ENCODE measurements at places on chromosomes 13 and 19.

GRCh38 chr13:36858290-36858689 is 39.3 kb downstream of the RFXAP start:
- peaks cover 40% of the 10 kb centered on the region for H3K27me3 ChIP-seq
- H3K27ac ChIP-seq: no peak overlapping the region
- no peak for DNase-seq
- H3K36me3 ChIP-seq: no peaks in the 10 kb centered on the region

DNA sequence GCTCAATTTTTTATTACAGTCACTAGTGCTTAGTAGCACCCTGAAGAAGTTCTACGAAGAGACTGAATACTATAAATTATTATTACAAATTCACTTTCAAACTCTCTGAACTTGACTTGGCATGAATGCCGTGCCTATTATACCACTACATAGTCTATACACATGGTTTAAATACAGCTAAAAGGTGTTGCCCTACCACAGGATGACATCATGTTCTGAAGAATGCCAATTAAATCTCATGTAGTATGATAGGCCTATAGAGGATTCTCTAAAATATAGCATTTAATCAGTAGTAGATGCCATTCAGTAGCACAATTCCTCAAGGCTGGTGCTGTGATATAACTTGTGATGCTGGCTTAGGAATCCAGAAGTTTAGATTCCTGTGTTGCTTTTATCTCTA is 16.7 kb upstream of the POSTN start:
- H3K4me3 ChIP-seq: no peak overlapping the region
- DNase-seq: no peak
- H3K36me3 ChIP-seq: no peaks in the 10 kb centered on the region
- no peaks in the 10 kb centered on the region for H3K4me1 ChIP-seq
- no peaks in the 10 kb centered on the region for H3K27me3 ChIP-seq

- H3K27ac ChIP-seq: peak overlapping the region; percentile 90
- peaks cover 43% of the 10 kb centered on the region for H3K36me3 ChIP-seq
- DNase-seq: peak; percentile 53
- peak overlapping the region; percentile 86 for H3K4me3 ChIP-seq
- no peaks in the 10 kb centered on the region for H3K27me3 ChIP-seq
Measured at GRCh38 chr19:49592486-49593232, 1.7 kb downstream of the PRR12 start.

- peaks cover 53% of the 10 kb centered on the region for H3K4me1 ChIP-seq
- DNase-seq: no peak
- H3K36me3 ChIP-seq: peaks cover 3% of the 10 kb centered on the region
- no peak overlapping the region for H3K4me3 ChIP-seq
Measured at GRCh38 chr13:51643105-51643881, 59.0 kb downstream of the WDFY2 start.

DNA sequence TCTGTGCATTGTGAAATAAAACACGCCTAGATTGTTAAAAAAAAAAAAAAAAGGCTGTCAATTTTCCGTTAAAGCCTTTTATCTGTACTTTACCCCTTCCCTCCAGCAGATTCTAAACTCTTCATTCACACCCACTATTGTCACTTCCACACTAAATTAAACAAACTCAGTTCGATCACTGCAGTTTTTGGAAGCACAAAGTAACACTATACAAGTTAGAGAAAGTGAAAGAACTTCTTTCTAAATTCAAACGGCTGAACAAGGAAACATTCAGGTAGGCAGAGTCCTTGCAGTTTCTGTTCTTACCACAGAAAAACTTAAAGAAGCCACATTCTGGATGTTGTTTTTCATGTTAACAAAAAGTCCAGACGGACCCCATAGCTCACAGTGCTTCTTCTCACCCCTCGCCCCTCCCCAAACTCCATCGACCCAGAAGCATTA is 27.5 kb upstream of the UBE2L5 start:
- no peak for DNase-seq
- peak overlapping the region; percentile 89 for H3K27ac ChIP-seq
- H3K4me1 ChIP-seq: peaks cover 44% of the 10 kb centered on the region
- no peaks in the 10 kb centered on the region for H3K27me3 ChIP-seq
- peak overlapping the region; percentile 81 for H3K4me3 ChIP-seq

GRCh38 chr13:111458739-111459138 is 138.3 kb downstream of the TEX29 start:
- no peaks in the 10 kb centered on the region for H3K36me3 ChIP-seq
- H3K4me1 ChIP-seq: peaks cover 1% of the 10 kb centered on the region
- peaks cover 29% of the 10 kb centered on the region for H3K27me3 ChIP-seq
- DNase-seq: no peak
- no peak overlapping the region for H3K27ac ChIP-seq

GRCh38 chr19:31100206-31100590 is 249.0 kb downstream of the TSHZ3 start:
- H3K27me3 ChIP-seq: peaks cover under 1% of the 10 kb centered on the region
- no peaks in the 10 kb centered on the region for H3K36me3 ChIP-seq
- H3K4me1 ChIP-seq: no peaks in the 10 kb centered on the region
- H3K4me3 ChIP-seq: no peak overlapping the region
- DNase-seq: no peak
- H3K27ac ChIP-seq: no peak overlapping the region

DNA sequence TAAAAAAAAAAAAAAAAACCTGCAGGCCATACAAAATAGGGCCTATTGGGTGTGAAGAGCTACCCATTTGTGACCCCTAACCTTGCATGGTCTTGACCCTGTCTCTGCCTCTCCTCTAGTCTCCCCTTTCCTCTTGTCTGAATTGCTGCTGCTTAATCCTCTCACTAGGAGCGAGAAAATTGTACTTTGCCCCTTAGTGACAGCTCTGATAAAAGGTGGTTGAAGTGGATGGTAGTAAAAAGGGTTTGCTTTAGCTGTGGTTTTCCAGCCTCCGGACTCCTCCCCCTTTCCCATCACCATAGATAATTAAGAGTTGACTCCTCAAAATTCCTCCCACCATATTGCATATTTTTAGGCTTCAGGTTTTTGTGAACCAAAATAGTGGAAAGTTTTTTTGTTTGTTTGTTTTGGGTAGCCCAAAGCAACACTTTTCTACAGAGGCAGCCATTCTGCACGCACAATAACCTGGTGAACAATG is 23.5 kb downstream of the ACTN4 start:
- no peak for DNase-seq
- no peaks in the 10 kb centered on the region for H3K27me3 ChIP-seq
- peaks cover 73% of the 10 kb centered on the region for H3K4me1 ChIP-seq
- H3K27ac ChIP-seq: no peak overlapping the region

GRCh38 chr19:5837761-5838352 is 1.6 kb downstream of the FUT6 start:
- H3K27me3 ChIP-seq: peaks cover 20% of the 10 kb centered on the region
- peaks cover 8% of the 10 kb centered on the region for H3K4me1 ChIP-seq
- no peak overlapping the region for H3K27ac ChIP-seq
- H3K4me3 ChIP-seq: no peak overlapping the region

DNA sequence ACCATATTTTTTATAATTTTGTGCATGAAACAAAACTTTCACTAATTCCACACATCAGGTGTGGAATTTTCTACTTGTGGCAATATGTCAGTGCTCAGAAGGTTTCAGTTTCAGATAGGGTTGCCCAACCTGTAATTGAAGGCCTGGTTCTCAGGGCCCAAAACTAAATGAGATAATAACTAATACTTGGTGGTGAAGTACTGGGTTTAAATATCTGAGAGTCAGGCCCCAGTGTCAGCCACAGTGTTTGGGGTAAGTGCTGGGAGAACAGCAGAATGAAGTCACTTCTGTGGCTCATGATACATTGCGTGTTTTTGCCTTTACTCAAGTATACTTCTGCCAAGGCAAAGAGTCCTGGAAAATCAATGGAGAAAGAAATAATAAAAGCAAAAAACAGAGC is 5.6 kb downstream of the SAFB start:
- H3K27ac ChIP-seq: peak overlapping the region; percentile 78
- peaks cover 84% of the 10 kb centered on the region for H3K4me1 ChIP-seq
- H3K27me3 ChIP-seq: no peaks in the 10 kb centered on the region
- no peak for DNase-seq
- peak overlapping the region; percentile 33 for H3K4me3 ChIP-seq
- H3K36me3 ChIP-seq: peaks cover 98% of the 10 kb centered on the region

DNA sequence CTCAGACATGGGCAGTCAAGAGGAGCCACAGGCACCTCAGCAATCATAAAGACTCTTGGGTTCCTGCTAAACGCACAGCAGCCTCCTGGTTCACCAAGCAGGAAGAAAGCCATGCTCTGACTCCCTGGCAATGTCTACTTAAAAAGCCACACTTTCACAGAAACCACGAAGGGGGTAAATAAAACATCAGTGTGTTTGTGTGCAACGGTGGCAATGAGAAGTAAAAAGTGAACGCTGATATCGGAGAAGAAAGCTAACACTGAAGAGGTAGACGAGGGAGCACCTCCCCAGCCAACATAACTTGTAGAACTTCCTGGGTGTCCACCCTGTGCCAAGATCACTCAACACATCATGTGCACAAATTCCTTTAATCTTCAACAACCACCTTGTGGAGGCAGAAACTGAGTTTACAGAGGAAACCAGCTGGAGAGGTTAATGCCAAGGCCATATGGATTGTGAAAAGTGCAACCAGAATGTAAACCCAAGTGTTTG is 30.2 kb downstream of the HSPH1 start:
- peaks cover 26% of the 10 kb centered on the region for H3K27me3 ChIP-seq
- H3K36me3 ChIP-seq: peaks cover 44% of the 10 kb centered on the region
- no peak for DNase-seq
- H3K27ac ChIP-seq: no peak overlapping the region

DNA sequence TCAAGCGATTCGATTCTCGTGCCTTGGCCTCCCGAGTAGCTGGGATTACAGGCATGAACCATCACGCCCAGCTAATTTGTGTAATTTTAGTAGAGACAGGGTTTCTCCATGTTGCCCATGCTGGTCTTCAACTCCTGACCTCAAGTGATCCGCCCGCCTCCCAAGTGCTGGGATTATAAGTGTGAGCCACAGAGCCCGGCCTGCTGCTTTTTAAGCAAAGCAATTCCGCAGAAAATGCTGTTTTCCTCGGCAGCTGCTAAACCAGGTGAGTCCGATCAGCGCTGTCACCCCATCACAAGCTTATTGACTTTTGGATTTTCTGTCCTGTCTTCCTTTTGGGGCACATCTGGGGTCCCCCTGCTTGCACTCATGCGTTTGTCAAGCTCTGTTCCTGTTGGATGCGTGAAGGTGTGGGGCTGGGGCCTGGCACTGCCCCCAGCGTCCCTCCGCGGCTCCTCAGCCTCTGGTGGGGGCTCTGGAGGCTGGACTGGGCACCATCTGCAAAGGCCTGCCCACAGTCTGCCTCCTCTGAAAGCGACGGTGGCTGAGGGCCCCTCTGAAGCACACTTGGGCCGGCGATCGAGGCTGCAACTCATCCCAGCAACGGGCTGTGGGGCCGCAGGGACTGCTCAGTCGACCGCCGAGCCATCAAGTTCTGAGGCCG is 25.7 kb downstream of the CEBPG start:
- no peak overlapping the region for H3K27ac ChIP-seq
- H3K27me3 ChIP-seq: no peaks in the 10 kb centered on the region
- no peak for DNase-seq
- no peak overlapping the region for H3K4me3 ChIP-seq
- peaks cover 3% of the 10 kb centered on the region for H3K36me3 ChIP-seq

GRCh38 chr13:30108913-30109237 is 198.5 kb downstream of the KATNAL1 start:
- no peaks in the 10 kb centered on the region for H3K27me3 ChIP-seq
- H3K27ac ChIP-seq: no peak overlapping the region
- no peaks in the 10 kb centered on the region for H3K36me3 ChIP-seq
- no peak for DNase-seq
- no peak overlapping the region for H3K4me3 ChIP-seq

GRCh38 chr19:57241176-57241575 is 744 bp downstream of the ZNF805 start:
- H3K27ac ChIP-seq: peak overlapping the region; percentile 97
- H3K4me1 ChIP-seq: peaks cover 30% of the 10 kb centered on the region
- no peak for DNase-seq

DNA sequence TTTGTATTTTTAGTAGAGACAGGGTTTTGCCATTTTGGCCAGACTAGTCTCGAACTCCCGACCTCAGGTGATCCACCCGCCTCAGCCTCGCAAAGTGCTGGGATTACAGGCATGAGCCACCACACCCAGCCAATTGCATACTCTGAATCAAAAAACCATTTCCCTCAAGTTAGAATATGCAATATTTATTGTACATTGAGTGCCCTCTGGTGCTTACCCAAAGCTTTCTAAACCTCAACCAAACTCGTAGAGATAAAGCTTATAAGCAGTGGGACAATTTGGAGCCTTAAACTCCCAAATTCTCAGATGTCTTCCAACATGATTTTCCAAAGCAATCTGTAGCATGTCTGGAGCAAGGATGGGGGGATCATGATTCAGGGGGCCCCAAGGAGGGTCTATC is 22.4 kb downstream of the RFXAP start:
- DNase-seq: no peak
- peaks cover 23% of the 10 kb centered on the region for H3K36me3 ChIP-seq
- H3K4me1 ChIP-seq: no peaks in the 10 kb centered on the region
- H3K27me3 ChIP-seq: no peaks in the 10 kb centered on the region
- H3K27ac ChIP-seq: no peak overlapping the region

- H3K4me3 ChIP-seq: peak overlapping the region; percentile 25
- peak; percentile 72 for DNase-seq
- peaks cover 66% of the 10 kb centered on the region for H3K4me1 ChIP-seq
- H3K36me3 ChIP-seq: peaks cover 10% of the 10 kb centered on the region
Measured at GRCh38 chr19:47518139-47518538, 3.3 kb upstream of the NAPA start.

DNA sequence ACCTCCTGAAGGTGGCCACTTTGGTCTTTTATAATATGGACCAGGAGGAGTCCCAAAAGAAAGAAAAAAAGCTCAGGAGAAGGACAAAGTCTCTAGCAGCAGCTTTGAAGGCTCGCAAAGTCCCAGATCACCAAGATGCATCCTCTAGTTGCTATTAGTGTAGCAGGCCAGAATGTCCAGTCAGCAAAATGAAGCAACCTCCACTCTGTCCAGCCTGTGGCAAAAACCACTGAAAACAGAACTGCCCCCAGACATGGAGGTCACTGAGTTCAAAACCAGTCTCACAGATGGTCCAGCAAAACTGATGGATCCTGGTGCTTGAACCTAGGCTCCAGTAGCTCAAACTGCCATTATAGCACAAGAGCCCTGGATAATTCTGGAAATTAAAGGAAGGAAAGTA is 10.4 kb downstream of the LILRB4 start:
- H3K4me3 ChIP-seq: no peak overlapping the region
- H3K36me3 ChIP-seq: no peaks in the 10 kb centered on the region
- DNase-seq: no peak
- H3K27ac ChIP-seq: no peak overlapping the region
- peaks cover 24% of the 10 kb centered on the region for H3K27me3 ChIP-seq
- H3K4me1 ChIP-seq: no peaks in the 10 kb centered on the region

DNA sequence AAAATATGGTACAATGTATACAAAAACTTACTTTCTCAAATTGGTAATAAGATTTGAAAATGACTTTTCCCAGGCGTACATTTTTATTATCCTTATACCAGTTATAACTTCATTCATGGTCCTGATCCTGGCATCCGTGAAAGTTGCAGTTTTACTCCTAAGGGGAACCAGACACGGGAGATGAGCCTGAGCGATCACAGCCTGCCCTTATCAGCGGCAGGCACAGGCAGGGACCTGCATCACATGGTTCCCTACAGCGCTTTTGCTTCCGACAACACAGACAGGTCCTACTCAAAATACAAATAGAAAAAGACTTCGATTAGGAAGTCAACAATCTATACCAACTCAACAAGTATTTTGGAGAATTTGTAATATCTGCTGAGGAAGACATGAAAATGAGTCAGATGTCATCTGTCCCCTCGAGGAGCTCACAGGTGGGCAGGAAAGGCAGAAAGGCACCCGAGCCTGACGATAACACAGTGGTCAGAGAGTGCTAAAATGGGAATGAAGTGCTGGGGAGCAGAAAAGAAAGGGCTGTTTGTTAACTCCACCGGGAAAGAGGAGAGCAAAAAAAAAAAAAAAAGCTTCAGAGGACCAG is 93.4 kb downstream of the ABCC4 start:
- no peaks in the 10 kb centered on the region for H3K4me1 ChIP-seq
- DNase-seq: no peak
- no peaks in the 10 kb centered on the region for H3K27me3 ChIP-seq
- H3K27ac ChIP-seq: no peak overlapping the region
